ENCODE measurements at places on chromosomes 2 and 18. TPM values are rescaled to one million over a fixed set of nuclear protein-coding genes. Genes with fewer than 3 reads are reported as not detected.

THSD7B gene
- polyA plus RNA-seq = 5.4 TPM

SERPINB2 gene
- 0.10 TPM for polyA plus RNA-seq

CPO gene
- 1.7 TPM for polyA plus RNA-seq

MCFD2 gene
- polyA plus RNA-seq = 102 TPM

CROCC2 gene
- polyA plus RNA-seq = 0.10 TPM

LYG1 gene
- 4.2 TPM for polyA plus RNA-seq

ARHGAP25 gene
- 6.8 TPM for polyA plus RNA-seq

FANCL gene
- polyA plus RNA-seq = 68.9 TPM

UPP2 gene
- 11.2 TPM for polyA plus RNA-seq

MEP1B gene
- polyA plus RNA-seq = 0.18 TPM

CNDP1 gene
- polyA plus RNA-seq = 1.6 TPM

LYG2 gene
- polyA plus RNA-seq = 1.0 TPM

DNA sequence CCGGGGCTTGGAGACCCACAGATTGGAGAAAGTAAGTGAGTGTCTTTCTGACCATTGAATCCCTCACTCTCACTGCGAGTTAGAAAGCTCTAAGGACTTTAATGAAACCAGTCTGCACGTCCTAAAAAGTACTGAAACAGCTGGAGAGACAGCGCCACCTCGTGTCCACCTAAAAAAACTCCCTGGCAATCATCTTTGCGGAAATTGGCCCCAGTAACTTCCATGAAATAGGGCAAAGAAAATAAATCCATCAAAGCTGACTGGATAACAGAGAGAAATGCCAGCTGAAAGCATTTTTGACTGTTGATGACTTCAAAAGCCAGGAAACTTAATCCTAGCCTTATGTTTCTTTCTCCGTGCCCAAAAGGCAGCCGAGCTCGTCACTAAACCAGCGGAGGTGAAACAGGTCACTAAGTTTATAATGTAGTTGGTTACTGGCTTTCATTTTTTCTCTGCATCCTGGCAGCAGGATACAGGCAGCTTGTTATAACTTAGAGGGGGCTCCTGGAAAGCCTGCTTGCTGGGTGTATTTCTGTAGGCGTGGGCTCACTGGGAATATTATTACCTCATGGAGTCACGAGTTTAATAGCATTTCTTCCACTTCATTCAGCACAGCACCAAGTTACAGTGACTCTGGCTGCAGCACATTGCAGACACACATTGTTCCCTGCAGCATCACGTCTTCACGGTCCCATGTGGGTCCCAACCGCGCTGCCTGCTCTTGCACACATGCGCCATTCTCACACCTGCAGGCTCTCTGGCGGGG, 266.5 kb downstream of the HRH4 start:
- DNase-seq = peak; percentile 87

GRCh38 chr2:98540536-98540935, 67.8 kb downstream of the COA5 start:
- no peak for DNase-seq

DNA sequence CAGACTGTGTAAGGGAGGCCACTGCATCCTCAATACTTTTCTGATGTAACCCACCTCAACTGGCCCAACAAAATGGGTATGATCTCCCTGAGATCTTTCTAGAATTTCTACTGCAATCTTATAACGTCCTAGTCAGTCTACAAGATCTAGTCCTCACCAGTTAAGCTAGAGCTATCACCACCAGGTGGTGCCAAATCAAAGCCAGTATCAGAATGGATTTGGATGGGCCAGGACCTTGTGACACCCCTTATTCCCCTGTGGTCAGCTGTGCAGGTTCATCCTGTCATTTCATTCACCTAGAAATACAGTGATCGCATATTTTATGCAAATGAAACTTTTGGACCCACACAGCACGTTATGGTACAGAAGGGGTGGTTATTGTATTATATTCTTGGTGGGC, 90.3 kb downstream of the OLA1 start:
- peak; percentile 27 for DNase-seq

DNA sequence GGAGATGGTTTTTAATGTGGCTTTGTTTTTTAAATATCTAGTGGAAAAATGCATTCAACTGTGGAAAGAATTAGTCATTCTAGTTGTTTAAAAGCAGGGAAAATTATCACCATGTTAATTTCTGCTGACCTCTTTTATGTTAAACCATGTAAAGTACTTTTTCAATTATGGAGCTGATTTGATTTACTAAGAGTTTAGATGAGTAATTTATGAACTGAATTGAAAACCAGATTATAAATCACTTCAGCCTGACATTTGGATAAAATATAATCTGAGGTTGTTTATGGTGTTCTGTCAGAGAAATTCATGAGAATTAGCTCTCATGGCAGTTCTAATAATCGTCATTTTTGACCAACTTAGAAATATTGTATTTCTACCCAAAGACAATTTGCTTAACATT, 11.6 kb downstream of the ITGA4 start:
- no peak for DNase-seq

- DNase-seq = no peak
Observed at GRCh38 chr2:181678861-181679543, 1.3 kb downstream of the NEUROD1 start.

DNA sequence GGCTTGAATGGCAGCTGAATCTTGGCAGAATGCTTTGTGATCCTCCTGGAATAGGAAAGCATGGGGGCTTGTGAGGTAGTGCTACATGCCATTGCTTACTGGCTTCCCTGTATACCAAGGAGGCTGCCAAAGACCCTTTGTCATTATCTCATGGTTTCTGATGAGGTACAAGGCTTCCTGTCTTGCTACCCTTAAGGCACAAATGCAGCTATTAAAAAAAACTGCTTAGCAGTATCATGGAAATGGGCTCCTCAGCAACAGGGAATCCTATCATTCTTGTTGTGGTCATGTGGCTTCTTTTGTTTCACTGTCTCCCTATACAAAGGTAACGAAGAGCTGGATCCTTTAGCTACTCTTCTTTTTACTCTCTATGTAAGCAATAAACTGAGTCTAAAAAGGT, 6.6 kb upstream of the KANSL1L start:
- no peak for DNase-seq

DNA sequence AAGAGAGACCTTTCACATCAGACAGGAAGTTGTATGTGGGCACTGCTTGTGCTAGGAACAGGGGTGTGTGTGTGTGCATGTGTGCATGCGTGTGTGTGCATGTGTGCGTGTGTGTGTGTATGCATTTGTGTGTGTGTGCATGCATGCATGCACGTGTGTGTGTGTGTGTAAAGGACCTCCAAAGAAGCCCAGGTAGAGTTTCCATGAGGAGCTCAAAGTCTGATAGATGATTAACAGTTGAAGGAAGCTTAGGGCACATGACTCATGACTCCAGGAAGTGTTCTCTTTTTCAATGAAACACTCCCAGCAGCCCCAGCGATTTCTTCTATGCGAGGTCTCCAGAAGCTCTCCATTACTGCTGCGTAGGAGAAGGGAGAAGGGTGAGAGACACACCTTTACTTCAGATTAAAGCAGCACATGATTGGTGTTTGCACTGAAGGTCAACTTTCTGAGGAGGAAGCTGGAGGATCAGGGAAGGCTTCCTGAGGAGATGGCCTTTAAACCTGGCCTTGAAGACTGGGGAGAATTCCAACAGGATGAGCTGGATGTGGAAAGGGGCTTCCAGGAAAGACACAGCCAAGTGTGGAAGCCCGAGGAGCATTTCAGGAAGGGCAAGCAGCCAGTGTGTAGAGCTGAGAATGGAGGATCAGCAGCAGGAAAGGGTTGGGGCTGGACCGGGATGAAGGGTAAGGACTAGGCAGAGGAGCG, 77.7 kb downstream of the SMAD4 start:
- no peak for DNase-seq
